ENCODE measurements at places on chromosomes 4 and X.

- no peak for DNase-seq
- no peaks in the 10 kb centered on the region for H3K36me3 ChIP-seq
- no peak overlapping the region for H3K4me3 ChIP-seq
Observed at GRCh38 chr4:8346838-8347605, 77.5 kb downstream of the HTRA3 start.

DNA sequence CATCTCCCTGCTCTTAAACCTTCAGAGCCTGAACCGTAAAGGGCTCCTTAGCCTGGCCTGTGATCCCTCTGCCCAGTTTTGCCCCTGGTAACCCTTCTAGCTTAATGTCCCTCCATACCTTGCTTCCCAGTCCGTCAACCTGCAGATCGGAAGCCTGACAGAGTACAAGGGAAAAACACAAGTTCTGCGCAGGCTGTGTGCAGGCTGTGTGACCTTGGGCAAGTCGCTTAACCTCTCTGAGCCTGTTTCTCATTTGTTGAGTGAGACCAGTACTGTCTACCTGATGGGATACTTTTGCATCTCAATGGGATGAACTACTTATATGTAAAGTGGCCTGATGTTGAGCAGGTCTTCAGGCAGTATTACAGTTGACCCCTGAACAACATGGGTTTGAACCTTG, 1.7 kb downstream of the NSDHL start:
- no peak for DNase-seq
- peaks cover 11% of the 10 kb centered on the region for H3K4me1 ChIP-seq
- peak overlapping the region; percentile 95 for H3K27ac ChIP-seq

GRCh38 chrX:129642641-129643040, 12.1 kb downstream of the APLN start:
- no peaks in the 10 kb centered on the region for H3K27me3 ChIP-seq
- H3K4me3 ChIP-seq: no peak overlapping the region
- no peaks in the 10 kb centered on the region for H3K4me1 ChIP-seq
- H3K27ac ChIP-seq: no peak overlapping the region
- DNase-seq: no peak

- H3K36me3 ChIP-seq: no peaks in the 10 kb centered on the region
- DNase-seq: no peak
Observed at GRCh38 chr4:53844133-53844532, 220.3 kb downstream of the CHIC2 start.

DNA sequence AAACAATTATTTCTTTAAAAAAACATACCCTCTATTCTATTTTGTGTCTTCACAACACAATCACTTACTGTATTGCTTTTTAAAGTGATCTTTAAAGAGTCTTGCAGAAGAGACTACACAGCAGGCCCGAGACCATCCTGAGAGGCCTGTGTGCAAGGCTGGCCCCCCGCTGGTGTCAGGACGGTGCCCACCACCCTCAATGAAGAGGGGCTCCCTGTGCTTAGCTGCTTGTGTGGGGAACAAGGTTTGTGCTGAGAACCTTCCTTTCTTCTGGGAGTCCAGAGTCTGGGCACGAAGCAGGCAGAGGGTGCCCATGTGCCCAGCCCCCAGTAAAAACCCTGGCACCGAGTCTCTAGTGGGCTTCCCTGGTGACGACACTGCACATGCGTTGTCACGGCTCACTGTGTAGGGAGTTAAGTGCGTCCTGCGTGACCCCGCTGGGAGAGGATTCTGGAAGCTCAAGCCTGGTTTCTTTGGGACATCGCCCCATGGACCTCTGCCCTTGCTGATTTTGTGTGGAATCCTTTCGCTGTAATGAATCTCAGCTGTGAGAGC, 22.0 kb downstream of the RGS12 start:
- no peaks in the 10 kb centered on the region for H3K36me3 ChIP-seq
- peaks cover 4% of the 10 kb centered on the region for H3K4me1 ChIP-seq
- no peak for DNase-seq
- no peaks in the 10 kb centered on the region for H3K27me3 ChIP-seq

- peaks cover 19% of the 10 kb centered on the region for H3K4me1 ChIP-seq
- peaks cover 2% of the 10 kb centered on the region for H3K36me3 ChIP-seq
- no peaks in the 10 kb centered on the region for H3K27me3 ChIP-seq
- peak; percentile 6 for DNase-seq
- H3K4me3 ChIP-seq: peak overlapping the region; percentile 76
- H3K27ac ChIP-seq: peak overlapping the region; percentile 69
Observed at GRCh38 chr4:1208266-1208961, 36.0 kb upstream of the SPON2 start.

DNA sequence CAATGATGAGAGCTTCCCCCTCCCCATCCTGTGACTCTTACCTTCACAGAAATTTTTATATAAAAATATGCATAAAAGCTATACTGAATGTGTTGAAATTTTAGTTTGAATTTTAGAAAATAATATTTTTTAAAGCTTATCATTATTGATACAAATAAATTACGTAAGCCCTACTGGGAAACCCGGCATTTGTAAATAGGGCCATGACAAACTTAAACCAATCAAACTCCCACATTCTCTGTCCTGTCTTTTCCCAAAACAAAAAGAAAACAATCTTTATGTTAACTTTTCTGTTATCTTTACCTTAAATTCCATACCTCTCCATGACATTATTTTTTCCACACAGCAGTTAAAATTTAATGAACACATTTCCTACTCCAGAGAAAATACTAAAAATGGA, 2.6 kb downstream of the CNOT6L start:
- peaks cover 14% of the 10 kb centered on the region for H3K36me3 ChIP-seq
- H3K4me1 ChIP-seq: peaks cover 59% of the 10 kb centered on the region
- DNase-seq: no peak
- H3K27me3 ChIP-seq: no peaks in the 10 kb centered on the region
- H3K27ac ChIP-seq: no peak overlapping the region

- DNase-seq: no peak
- H3K4me1 ChIP-seq: no peaks in the 10 kb centered on the region
- H3K4me3 ChIP-seq: no peak overlapping the region
- no peak overlapping the region for H3K27ac ChIP-seq
- no peaks in the 10 kb centered on the region for H3K36me3 ChIP-seq
Observed at GRCh38 chr4:25096251-25096980, 63.8 kb downstream of the SEPSECS start.

- H3K27me3 ChIP-seq: peaks cover 13% of the 10 kb centered on the region
- no peaks in the 10 kb centered on the region for H3K4me1 ChIP-seq
- H3K36me3 ChIP-seq: peaks cover 4% of the 10 kb centered on the region
- H3K27ac ChIP-seq: no peak overlapping the region
- DNase-seq: no peak
Observed at GRCh38 chr4:122876456-122876855, 45.9 kb downstream of the NUDT6 start.

DNA sequence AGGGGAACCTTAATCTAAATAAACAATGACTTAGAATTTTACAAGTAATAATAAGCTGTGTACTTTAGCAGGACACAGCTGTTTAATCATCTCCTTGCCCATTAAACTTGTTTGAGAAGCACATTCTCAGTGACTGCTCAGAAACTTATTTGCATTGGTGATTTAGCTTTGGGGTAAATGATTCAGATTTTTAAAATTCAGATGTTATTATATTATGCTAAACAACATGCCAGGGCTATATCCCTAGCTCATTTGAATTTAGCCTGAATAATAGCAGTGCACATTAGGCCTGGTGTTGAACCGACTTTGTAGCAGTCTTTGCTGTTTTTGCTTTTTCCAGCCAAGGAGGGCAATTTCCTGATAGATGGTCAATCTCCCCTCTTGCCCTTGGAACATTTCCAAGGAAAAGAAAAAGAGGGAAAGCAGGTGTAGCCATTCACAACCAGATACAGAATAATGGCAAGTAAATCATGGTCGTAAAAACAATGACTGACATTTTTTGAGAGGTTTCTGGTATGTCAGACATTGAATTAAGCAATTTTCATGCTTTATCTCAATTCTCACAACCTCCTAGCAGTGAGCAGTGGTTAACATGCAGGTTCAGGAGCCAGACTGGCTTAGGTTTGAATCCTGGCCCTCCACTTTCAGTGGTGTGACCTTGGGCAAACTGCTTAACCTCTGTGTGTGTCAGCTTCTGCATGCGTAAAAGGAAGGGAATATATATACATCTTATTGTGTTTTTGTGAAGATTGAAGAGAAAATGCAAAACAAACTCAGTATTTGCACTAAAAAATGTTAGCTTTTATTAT, 16.8 kb downstream of the ARHGEF38 start:
- no peak overlapping the region for H3K4me3 ChIP-seq
- no peaks in the 10 kb centered on the region for H3K4me1 ChIP-seq
- no peaks in the 10 kb centered on the region for H3K36me3 ChIP-seq
- peaks cover 11% of the 10 kb centered on the region for H3K27me3 ChIP-seq

- no peak overlapping the region for H3K4me3 ChIP-seq
- peaks cover 19% of the 10 kb centered on the region for H3K4me1 ChIP-seq
- H3K36me3 ChIP-seq: peaks cover 3% of the 10 kb centered on the region
- DNase-seq: no peak
Observed at GRCh38 chr4:87087420-87087819, 133.0 kb downstream of the KLHL8 start.

DNA sequence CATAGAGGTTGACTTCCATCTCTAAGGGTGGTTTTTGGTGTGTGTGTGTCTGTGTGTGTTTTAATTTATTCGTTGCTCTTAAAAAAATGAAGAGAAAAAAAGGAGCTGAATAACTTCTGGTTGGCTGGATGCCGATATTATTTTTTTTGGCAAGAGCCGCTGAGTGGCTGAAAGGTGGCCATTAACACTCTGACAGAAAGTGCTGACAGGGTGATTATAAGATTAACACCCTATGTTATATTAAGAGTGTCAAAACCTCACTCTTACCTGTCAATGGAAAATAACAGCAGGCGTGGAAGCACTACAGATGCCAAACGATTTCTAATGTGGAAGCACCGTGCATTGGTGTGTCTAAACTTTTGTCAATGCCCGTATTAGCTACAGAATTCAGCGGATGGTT, 622.5 kb downstream of the ANKRD50 start:
- no peak overlapping the region for H3K4me3 ChIP-seq
- H3K27ac ChIP-seq: no peak overlapping the region
- no peaks in the 10 kb centered on the region for H3K27me3 ChIP-seq
- no peak for DNase-seq
- no peaks in the 10 kb centered on the region for H3K4me1 ChIP-seq
- no peaks in the 10 kb centered on the region for H3K36me3 ChIP-seq

DNA sequence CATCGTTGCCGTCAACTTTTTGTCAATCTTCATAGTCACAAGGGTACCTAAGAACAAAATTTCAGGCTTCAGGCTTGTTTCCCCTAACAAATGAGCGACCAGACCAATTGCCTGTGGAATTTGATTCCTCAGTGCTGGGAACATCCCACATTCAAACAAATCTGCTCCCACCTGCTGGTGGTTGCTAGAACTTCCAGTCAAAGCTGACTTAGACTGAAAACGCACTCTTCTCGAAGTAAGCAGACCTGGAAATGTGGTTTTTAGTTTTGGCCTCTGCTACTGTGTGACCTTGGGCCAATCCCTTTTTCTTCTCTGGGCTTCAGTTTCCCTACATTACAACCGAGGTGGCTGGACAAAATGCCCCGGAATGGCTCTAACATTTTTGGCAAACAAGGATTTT, 1.8 kb upstream of the GABRQ start:
- no peaks in the 10 kb centered on the region for H3K36me3 ChIP-seq
- H3K4me1 ChIP-seq: no peaks in the 10 kb centered on the region
- H3K27ac ChIP-seq: no peak overlapping the region
- no peak for DNase-seq
- no peak overlapping the region for H3K4me3 ChIP-seq
- peaks cover 30% of the 10 kb centered on the region for H3K27me3 ChIP-seq

GRCh38 chr4:77074981-77075855, 571 bp downstream of the CCNI start:
- H3K27me3 ChIP-seq: no peaks in the 10 kb centered on the region
- no peak overlapping the region for H3K4me3 ChIP-seq
- H3K4me1 ChIP-seq: peaks cover 40% of the 10 kb centered on the region
- no peak overlapping the region for H3K27ac ChIP-seq
- peak; percentile 70 for DNase-seq

- H3K27me3 ChIP-seq: peaks cover 5% of the 10 kb centered on the region
- no peaks in the 10 kb centered on the region for H3K4me1 ChIP-seq
- H3K36me3 ChIP-seq: no peaks in the 10 kb centered on the region
- DNase-seq: no peak
- no peak overlapping the region for H3K27ac ChIP-seq
Observed at GRCh38 chr4:162485486-162485885, 321.7 kb upstream of the FSTL5 start.

GRCh38 chr4:175953960-175954521, 111.6 kb upstream of the WDR17 start:
- H3K4me1 ChIP-seq: no peaks in the 10 kb centered on the region
- DNase-seq: no peak
- no peaks in the 10 kb centered on the region for H3K36me3 ChIP-seq
- no peak overlapping the region for H3K27ac ChIP-seq
- peaks cover 27% of the 10 kb centered on the region for H3K27me3 ChIP-seq
- H3K4me3 ChIP-seq: no peak overlapping the region

- DNase-seq: no peak
- no peaks in the 10 kb centered on the region for H3K36me3 ChIP-seq
- no peaks in the 10 kb centered on the region for H3K27me3 ChIP-seq
- H3K27ac ChIP-seq: no peak overlapping the region
Observed at GRCh38 chr4:182233310-182234090, 9.7 kb upstream of the TENM3 start.

- peaks cover 8% of the 10 kb centered on the region for H3K4me1 ChIP-seq
- H3K36me3 ChIP-seq: no peaks in the 10 kb centered on the region
- no peaks in the 10 kb centered on the region for H3K27me3 ChIP-seq
- no peak overlapping the region for H3K4me3 ChIP-seq
- H3K27ac ChIP-seq: no peak overlapping the region
Observed at GRCh38 chr4:139048026-139048425, 32.4 kb downstream of the NOCT start.

GRCh38 chrX:12007881-12008280, 130.4 kb upstream of the FRMPD4 start:
- H3K27me3 ChIP-seq: no peaks in the 10 kb centered on the region
- H3K4me3 ChIP-seq: no peak overlapping the region
- no peak overlapping the region for H3K27ac ChIP-seq
- DNase-seq: no peak

- no peaks in the 10 kb centered on the region for H3K36me3 ChIP-seq
- DNase-seq: no peak
- H3K4me3 ChIP-seq: no peak overlapping the region
- no peaks in the 10 kb centered on the region for H3K4me1 ChIP-seq
Observed at GRCh38 chr4:109172301-109172700, 130.2 kb downstream of the COL25A1 start.

GRCh38 chr4:22498866-22499265, 17.0 kb downstream of the ADGRA3 start:
- no peaks in the 10 kb centered on the region for H3K36me3 ChIP-seq
- no peak overlapping the region for H3K4me3 ChIP-seq
- no peak overlapping the region for H3K27ac ChIP-seq
- H3K4me1 ChIP-seq: no peaks in the 10 kb centered on the region
- no peaks in the 10 kb centered on the region for H3K27me3 ChIP-seq
- DNase-seq: no peak

- no peak overlapping the region for H3K27ac ChIP-seq
- no peaks in the 10 kb centered on the region for H3K27me3 ChIP-seq
- H3K4me3 ChIP-seq: no peak overlapping the region
- no peak for DNase-seq
- no peaks in the 10 kb centered on the region for H3K36me3 ChIP-seq
- no peaks in the 10 kb centered on the region for H3K4me1 ChIP-seq
Observed at GRCh38 chr4:136750897-136751296, 781.4 kb downstream of the PCDH18 start.

- DNase-seq: no peak
- no peaks in the 10 kb centered on the region for H3K36me3 ChIP-seq
- H3K27me3 ChIP-seq: no peaks in the 10 kb centered on the region
Observed at GRCh38 chr4:125739760-125740159, 425.0 kb downstream of the FAT4 start.

Data from T-helper 17 cell (primary cell).